Stimulated activated CD8-positive, alpha-beta memory T cell treated with anti-CD3 and anti-CD28 coated beads, Interleukin-7, amount 100 ng/mL, for 48 hours (primary cell): ENCODE measurements at places on chromosomes 2 and 18.
A peak's percentile ranks its signal among the peaks of the same experiment; 100 is the strongest.

GRCh38 chr2:95037384-95037839 lies 11.9 kb downstream of the MAL start:
- DNase-seq, result no peak

DNA sequence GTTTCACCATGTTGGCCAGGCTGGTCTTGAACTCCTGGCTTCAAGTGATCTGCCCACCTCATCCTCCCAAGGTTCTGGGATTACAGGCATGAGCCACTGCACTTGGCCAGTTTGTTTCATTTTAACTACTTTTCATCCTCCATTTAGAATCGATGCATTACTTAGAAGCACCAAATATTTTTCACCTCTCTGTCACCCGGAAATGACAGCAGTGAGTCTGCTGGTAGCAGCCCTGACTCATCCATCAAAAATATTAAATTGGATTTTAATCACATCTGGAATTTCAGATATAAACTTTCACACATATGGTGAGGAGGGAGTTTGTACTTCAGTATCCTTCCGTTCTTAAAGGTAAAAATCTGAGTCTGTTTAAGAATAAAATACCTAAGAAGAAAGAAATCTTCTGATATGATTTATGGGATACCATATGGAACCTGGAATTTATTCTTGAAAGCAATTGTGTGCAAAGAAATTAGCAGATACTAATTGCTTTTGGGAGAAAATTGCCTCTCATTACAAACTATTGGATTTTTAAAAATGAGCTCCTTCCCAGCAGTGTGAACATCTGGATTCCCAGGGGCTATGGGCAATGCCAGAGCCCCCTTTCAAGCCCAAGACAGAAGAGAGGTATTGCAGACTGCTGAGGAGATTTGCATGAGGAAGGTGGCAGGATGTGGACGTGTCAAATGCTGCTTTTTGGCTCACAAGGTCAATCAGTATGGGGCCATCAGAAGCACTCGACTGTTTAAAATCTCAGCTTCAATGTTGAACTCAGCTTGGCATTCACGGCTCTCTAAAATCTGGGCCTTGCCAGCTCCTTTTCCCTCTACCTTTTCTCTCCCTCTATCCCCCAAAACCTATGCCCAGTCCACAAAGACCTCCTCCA lies 279.5 kb upstream of the SIX2 start:
- no peak for DNase-seq

- DNase-seq, result no peak
Measured at GRCh38 chr2:138115666-138116065, 151.4 kb downstream of the HNMT start.

GRCh38 chr2:6637330-6637729 lies 228.4 kb downstream of the CMPK2 start:
- no peak for DNase-seq

- DNase-seq, result no peak
Measured at GRCh38 chr2:110742412-110742811, 10.0 kb downstream of the ACOXL start.

DNA sequence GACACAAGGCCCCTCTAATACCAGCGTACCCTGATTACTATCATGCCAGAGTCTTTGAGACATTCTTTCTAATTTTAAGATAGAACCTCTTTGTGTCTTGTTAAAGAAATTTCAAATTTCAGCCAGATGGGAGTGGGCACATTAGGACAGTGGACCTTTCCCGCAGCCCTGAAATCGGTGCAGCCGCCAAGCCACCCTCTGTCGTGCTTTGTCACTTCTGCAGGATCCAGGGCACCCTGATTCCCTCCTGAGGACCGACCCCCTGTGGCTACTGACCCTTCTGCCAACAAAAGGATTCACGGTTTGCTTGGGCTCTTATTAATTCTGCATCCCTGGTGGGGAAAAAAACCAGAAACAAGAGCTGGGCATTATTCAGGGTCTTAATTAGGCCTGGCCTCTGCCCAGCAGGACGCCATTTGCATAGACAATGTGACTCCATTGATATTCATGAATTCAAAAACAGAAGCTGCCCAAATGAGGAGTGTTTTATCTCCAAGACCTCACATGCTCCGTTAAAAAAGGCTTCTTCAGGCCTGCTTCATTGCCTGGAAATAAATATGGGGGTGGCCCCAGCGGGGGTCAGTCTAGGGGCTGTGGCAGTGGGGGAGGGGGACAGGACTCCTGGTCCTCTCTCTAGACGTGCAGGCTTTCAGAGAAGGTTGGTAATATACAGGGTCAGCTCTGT lies 116.9 kb downstream of the ALPK2 start:
- no peak for DNase-seq

GRCh38 chr2:185372188-185372587 lies 366.4 kb upstream of the FSIP2 start:
- DNase-seq, result no peak

DNA sequence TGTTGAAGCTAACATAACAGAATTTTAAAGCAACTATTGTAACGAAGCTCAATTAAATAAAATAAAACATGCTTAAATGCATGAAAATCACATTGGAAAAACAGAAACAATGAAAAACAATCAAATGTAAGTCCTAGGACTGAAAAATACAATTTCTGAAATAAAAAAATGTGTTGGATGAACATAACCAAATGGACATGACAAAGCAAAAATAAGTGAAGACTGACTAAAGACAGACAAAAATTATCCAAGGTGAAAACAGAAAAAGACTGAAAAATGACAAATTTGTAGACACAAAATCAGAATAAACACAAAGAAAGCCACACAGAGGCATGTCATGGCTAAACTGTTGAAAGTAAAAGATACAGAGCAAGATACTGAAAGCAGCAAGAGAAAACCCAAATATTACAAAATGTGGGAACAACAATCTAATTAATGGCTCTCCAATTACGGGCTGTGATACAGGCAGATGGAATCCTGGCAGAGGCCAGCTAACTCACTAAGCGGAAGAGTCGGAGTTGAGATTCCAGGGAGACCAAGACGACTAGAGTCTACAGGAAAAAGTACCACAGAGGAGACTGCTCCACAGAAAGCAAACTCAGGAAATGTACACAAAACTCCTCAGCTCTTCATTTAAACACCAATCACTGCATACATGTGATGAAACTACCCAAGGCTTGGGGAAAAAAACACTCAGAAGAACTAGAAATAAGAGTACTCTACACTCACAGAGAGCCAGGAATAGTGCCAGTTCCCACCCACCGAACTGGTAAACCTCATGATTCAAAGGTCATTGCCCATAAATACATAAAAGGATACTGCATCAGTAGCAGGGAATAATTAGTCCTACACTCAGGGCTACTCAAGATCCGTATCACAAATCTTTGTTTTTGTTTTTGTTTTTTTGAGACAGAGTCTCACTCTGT lies 83.6 kb downstream of the ATAD2B start:
- DNase-seq, result no peak

GRCh38 chr2:123380370-123380935 lies 644.6 kb upstream of the CNTNAP5 start:
- no peak for DNase-seq

- DNase-seq, result no peak
Measured at GRCh38 chr18:13573750-13574149, 152.6 kb downstream of the FAM210A start.

DNA sequence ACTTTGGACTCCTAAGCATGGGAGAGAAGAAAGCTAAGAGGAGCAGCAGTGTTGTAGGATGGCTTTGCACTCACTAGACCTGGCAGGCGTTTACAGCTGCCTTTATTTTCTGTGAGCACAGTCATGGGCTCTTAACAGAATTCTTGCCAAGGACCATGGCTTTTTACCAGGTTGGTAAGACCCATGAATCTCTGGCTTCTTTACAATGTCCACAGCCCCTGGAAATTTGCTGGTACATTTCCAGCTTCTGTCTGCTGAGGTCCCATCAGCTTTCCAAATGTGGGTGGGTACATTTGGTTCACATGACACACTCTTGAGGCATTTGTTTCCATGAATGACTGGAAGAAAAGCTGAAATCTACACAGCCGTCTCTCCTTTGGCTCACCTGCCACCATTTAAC lies 162.7 kb downstream of the PPP1R1C start:
- no peak for DNase-seq

DNA sequence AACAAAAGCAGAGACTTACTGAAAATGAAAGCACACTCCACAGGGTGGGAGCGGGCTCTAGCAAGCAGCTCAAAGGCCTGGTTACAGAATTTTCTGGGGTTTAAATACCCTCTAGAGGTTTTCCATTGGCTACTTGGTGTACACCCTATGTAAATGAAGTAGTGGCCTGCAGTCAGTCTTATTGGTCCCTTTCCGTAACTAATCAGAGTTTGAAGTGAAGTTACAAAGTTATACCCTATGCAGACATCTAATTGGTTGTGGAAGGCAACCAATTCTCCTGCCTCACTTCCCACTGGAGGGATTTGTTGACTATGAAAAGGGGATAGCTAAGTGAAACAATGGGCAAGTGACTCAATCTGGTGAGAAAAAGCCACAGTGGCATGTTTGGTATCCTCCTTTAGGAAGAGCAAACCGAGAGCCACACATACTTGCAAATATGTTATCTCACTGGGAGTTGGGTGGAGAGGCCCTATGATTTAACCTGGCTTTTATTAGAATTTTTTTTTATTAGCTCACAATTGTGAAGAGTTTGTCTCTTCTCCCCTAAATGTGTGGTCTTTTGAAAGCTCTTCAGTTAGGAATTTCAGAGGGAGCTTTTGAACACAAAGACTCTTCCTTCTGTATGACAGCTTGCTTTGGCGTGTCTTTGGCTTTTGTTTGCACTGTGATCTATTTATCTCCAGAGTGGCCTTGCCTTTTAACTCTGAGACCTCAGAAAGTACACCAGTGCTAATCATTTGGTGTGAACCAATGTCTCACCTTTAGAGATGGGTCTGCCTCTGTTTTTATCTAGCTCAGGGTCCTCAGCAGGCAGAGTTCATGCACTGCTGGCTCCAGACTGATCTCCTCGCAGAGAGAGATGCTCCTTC lies 69.6 kb downstream of the MAP4K4 start:
- no peak for DNase-seq

- DNase-seq, result no peak
Measured at GRCh38 chr2:239638376-239638775, 237.6 kb upstream of the HDAC4 start.

- no peak for DNase-seq
Measured at GRCh38 chr2:153871231-153872221, at the start of gene GALNT13. TSS of gene GALNT13 (plus strand) at chr2:153871922.

DNA sequence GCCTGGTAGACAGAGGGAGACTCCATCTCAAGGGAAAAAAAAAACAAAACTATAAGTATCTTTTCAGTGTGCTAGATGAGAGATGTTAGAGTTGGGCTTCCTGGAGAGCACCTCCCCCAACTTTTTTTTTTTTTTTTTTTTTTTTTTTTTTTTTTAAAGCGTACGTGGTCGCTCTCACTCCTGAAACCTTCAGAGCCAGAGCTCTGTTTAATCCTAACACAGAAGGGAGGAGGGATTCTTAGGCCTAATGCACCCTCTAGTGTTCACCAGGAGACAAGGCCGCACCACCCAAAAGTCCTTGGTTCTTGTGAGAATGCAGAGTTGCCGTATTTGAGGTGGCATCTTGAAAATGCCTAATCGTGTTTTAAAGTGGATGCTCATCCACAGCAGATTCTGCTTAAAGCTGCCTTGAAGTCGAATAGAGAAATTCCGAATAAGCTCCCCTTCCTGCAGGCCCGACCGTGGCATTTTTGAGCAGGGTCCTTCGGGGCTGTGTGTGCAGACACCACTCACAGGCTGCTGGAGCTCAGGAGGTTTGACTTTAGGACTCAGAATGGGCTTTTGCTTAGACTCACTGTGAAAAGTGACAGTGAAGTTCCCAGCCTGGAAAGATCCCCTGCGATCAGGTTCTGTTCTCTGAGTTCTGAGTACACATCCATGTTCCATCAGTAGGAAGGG lies 252.6 kb downstream of the AGAP1 start:
- DNase-seq, result peak; percentile 29

DNA sequence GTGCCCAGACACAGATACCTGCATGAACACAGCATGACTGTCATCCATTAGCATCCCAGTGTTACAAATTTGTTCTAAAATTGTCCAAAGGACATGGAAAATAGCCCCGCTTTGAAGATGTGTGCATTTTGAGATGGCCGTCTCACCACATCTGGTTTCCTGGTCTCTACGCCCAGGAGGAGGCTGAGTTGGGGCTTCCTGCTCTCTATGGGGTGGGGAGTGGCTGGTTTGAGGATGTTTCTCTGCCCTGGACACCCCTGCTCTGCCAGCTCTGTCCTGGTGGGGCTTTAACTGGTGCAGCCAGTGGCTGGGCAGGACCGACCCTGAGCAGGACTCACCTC lies 74.6 kb upstream of the SMAD7 start:
- DNase-seq, result no peak

DNA sequence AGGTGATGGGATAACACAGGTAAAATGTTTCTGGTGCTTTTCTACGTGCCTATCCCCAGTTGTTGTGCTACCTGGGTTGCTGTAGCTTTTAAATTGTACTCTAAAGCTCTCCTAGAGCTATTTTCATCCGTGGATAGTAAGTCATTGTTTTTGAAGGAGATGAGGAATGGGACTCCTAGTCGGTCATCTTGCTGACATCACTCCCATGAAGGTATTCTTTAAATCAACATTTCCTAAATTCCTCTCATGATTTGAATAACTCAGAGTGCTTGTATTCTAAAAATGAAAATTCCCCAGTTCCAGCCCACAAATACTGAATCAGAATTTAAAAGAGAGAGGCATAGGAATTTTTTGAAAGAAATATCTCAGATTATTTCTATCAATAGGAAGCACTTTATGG lies 44.3 kb downstream of the CCDC148 start:
- no peak for DNase-seq

- no peak for DNase-seq
Measured at GRCh38 chr2:64666810-64667438, 13.2 kb upstream of the SERTAD2 start.

DNA sequence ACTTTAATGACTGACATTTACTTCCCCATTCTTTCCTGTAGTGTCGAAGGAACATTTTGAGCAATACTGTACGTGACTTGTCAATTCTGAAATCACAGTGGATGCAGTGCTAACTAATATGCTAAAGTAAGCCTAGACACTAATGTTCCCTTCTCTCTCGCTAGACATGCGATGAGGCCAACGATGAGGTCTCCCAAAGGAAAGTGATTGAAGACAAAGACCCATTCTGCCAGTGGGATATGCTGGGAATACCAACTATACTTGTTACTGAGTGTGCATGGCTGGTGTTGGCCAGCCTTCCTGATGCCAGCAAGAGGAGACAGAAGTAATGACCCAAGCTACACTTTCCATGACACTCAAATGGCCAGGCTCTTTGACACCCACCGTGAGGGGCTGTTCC lies 2.5 kb upstream of the SERPINE2 start:
- DNase-seq, result no peak

- DNase-seq, result no peak
Measured at GRCh38 chr2:85181844-85182456, 48.8 kb downstream of the TCF7L1 start.

DNA sequence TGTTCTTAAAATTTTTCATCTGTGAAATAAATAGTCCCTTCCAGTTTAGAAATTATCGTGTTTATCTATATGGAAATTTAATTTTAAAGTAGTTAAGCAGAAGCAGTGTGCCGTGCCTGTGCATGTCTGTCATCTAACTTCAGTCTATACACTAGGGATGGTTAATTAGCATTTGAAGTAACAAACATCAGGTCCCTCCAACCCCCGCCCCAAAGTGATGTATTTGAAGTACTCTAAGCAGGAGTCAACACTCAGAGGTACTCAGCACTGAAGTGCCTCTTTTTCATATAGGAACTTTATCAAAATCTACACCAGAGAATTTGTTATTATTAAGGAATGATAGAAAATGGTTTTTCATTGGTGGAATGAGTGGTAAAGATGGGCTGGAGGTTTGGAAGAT lies 33.0 kb downstream of the LANCL1 start:
- DNase-seq, result no peak
